ENCODE measurements at places on chromosomes 2 and 18.

- DNase-seq: no peak
These were observed 78.2 kb downstream of the KCTD1 start for GRCh38 chr18:26470011-26470637.

DNA sequence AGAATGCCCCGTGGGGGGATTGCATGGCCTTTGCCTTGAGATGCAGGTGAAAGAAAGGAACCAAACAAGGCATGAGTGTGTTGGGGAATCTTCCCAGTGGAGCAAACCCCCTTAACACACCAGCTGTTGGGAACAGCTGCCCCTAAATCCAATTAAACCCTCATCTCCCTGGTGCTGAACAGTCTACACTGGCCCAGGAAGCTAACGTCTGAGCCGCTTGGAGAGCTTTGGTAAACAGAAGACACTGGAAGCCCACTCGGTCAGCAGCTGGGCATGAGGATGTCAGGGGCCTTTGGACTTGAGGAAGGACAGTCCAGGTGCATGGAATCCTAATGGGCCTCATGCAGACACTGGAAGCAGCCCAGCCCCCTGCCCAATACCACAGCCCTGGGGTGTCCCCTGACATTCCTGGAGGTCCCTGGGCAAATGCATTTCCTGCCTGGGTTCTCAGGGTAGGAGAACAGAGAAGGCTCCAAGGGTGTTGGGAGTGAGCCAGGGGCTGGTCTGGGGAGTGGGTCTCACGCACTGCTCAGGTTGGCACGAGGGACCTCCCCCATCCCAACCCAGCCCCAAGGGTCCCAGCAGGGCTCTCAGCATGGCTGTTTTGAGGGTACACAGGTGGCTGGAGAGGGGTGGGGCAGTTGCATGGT lies 37.7 kb downstream of the GBX2 start:
- no peak for DNase-seq

DNA sequence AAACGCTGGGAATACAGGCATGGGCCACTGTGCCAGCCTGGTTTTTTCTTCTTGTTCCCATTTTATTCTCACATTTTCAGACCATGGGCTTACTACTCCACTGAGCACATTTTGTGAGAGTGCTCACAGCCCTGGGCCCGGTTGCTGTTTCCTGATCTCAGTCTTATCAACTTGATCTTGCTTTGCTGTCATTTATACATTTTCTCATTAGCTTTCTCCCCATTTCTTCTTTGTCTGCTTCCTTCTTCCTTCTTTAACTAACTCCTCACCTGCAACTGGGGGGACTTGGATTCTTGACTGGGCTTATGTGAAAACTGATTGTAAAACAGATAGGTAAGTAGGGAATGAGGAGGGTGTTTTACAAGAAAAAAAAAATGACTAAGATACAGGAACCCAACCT lies 117.3 kb downstream of the PLB1 start:
- DNase-seq: no peak

DNA sequence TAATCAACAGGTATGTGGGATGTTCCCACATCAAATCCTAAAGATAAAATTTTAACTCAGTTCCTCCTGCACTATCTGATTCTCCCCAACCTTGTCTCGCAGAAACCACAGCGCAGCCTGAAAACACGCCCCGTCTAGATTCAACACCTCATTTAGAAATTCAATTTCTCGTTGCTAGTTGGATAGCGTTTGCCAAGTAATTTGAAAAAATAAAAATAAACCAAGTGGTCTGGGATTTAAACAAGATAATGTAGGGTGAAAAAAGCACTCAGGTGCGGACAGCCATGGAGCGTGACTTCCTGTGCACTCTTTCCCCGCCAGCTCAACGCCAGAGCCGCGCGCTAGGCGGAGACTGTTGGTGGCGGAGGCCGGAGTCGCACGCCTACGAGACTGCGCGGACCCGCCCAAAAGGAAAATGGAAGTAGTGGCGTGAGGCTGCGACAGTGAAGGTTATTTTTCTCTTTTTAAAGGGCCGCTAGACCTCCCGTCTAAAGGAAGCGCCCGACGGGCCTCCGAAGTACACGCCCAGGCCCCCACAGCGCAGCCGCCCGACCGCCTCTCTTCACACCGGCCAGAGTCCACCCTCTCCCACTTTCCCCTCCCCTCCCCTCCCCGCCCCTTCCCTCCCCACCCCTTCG lies 615 bp upstream of the CCNT2 start:
- DNase-seq: peak; percentile 85

- no peak for DNase-seq
These were observed 203.3 kb downstream of the PIEZO2 start for GRCh38 chr18:10946058-10946457.

All from activated T-cell treated with anti-CD3 and anti-CD28 coated beads for 24 hours (primary cell).